Activated CD8-positive, alpha-beta memory T cell treated with anti-CD3 and anti-CD28 coated beads for 48 hours (primary cell): ENCODE measurements at places on chromosomes 4 and X.

DNA sequence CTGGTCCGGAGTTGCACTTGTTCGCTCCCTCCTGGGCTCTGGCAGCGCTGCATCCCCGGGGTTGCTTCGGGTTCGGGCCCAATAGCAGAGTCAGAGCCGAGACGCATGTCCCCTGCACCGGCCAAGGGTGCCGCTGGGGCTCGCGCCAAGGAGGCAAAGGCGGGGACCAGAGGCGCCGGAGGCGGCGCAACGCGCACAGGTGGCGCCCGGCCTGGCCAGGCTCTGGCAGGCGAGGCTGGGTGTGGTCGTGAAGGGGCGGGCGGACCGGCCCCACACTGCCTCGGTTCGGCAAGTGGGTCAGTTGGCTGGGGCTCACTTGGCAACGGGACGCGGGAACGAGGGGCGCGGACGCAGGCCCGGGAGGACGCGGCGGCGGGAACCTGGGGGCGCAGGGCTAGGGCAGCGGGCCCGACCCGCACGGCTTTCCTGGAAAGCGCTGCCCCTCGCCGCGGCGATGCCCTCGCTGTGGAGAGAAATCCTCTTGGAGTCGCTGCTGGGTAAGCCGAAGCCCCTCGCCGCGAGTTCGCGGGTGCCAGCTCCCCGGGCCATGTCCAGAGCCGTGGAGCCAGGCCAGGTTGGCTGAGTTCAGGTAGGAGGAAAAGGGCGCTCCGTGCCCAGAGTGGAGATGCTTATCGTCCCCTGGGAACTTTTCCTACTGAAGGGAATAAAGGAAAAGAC, at the start of gene CWH43:
Gene CWH43, plus strand, starts transcription at position 300 of the 678 bp plus-strand sequence. Its CDS starts 155 bp downstream, at position 455.
- no peak for DNase-seq

GRCh38 chr4:143335979-143336780, 496 bp upstream of the GAB1 start:
- DNase-seq, result no peak

DNA sequence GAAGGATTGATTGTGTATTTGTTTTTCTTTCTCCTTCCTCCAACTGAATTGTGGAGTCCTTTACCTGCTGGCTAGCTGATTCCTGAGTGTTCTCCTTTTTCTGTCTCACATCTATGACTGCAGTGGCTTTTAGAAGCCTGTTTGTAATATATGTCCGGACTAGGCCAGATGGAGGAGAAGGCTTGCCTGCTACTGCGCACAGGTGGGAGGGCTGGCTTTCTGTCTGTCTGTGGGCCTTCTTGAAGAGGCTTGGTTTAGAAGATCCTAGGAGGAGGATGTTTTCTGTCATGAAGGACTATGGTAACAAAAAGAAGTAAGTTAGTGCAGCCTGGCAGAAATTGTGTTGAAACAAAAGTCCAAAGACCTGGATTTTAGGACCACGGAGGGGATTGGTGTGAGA, 8.5 kb downstream of the PPP1R3F start:
- DNase-seq, result no peak

DNA sequence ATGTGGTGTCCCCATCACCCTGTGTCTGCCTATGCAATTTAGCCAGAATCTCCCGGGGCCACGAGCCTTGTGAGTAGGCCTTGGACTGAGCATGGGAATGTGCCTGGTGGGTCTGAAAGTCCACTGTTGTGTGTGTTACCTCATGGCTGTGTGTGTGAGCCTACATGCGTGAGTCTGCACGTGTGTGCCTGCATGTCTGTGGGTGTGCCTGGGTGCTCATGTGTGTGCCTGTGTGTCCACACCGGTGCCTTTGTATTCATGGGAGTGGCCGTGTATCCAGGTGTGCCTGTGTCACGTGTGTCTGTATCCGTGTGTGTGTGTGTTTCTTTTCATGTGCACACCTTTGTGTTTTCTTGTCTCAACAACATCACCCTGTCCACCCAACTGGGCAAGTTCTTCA, 14.2 kb downstream of the ATP5ME start:
- DNase-seq, result no peak

DNA sequence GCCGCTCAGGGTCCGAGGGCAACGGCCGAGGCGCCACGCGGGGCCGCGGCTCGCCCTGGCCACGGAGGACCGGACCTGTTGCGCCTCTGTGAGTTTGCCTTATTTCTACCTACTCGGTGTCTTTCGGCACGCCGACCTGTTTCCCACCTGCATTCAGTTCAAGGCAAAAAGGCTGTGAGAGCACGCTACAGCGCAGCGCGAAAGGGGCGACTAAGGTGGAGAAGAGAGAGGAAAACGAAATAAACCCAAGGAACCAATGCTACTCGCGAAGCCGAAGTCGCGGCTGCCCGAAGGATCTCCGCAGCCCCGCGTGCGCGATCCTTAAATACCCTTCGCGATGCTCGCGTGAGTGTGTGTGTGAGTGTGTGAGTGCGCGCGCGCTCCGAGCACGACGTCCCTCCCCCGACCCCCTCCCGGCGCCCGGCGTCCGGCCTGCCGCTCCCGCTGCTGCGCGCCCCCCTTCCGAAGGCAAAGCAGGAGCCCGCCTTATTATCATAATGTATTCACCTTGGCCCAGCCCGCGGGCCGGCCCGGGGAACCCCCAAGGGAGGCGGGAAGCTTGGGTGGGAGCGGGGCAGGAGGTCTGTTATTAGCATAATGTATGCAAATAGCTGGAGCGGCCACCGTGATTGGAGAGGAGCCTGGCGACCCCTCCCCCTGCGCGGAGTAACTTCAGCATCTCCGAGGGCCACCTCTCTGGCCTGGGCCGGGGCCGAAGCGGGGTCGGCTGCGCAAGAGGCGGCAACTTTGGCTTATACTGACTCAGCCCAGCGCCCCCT, at the start of gene COL25A1:
Gene COL25A1, minus strand, starts transcription at position 298 of the 779 bp plus-strand sequence.
- DNase-seq, result peak; percentile 2

GRCh38 chr4:16413814-16414555, 187.7 kb upstream of the TAPT1 start:
- no peak for DNase-seq

GRCh38 chr4:126369076-126369475, 1054.3 kb downstream of the FAT4 start:
- no peak for DNase-seq

DNA sequence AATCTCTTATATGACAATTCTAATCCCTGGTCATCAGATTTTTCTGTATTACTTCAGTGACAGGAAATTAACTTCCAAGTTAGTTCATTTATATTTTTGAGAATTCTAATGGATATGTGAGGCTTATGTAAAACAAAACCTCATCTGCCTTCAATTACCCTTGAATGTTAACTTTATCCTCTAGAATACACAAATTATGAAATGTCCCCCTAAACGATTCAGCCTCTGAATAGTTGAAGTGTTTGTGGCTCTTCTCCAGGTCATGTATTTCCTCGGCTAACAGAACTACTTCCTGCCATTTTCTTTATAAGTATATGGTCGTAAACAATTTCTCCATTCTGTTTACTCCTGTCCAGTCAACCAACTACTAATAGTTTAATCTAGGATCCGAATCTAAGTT, 401.3 kb downstream of the PCDH10 start:
- DNase-seq, result no peak

- DNase-seq, result no peak
Measured at GRCh38 chrX:45063319-45064095, 137.2 kb downstream of the DIPK2B start.

- DNase-seq, result no peak
Measured at GRCh38 chr4:87855559-87855958, 22.8 kb downstream of the MEPE start.

DNA sequence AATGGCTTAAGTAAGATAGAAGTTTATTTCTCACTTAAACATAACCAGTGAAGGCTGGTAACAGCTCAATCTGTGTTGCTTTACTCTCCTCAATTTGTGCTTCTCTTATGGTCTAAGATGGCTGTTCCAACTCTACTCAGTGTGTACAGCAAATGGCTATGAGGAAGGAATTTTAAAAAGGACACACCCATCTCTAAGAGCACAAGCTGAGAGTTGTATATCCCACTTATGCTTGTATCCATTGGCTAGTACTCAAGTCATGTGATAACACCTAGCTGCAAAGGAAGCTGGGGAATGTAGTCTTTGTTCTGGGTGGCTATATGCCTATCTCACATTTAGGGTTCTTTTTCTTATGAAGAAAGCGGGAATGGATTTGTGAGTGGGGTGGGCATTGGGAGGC, 63.3 kb downstream of the GPAT3 start:
- no peak for DNase-seq

DNA sequence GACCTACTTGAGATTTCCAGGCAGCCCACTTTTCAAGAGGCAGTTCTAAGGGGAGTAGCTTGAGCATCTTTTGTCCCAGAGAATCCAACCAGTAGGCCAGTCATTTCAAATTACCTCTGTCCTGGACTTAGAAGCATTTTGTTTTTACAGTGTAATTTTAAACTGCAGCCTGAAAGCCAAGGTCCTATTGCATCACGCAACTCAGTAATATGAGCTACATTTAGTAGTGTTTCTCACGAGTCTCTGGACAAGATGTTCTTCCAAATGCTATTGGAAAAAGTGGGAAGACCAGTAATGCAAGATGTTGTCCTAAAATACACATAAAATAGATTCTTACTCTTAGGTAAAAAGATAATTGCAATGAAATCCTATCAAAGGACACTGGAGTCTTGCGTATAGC, 182.5 kb upstream of the ARX start:
- DNase-seq, result no peak

- no peak for DNase-seq
Measured at GRCh38 chr4:168384437-168385141, 66.0 kb upstream of the DDX60 start.

GRCh38 chrX:41452565-41453356, 5.6 kb downstream of the NYX start:
- no peak for DNase-seq

DNA sequence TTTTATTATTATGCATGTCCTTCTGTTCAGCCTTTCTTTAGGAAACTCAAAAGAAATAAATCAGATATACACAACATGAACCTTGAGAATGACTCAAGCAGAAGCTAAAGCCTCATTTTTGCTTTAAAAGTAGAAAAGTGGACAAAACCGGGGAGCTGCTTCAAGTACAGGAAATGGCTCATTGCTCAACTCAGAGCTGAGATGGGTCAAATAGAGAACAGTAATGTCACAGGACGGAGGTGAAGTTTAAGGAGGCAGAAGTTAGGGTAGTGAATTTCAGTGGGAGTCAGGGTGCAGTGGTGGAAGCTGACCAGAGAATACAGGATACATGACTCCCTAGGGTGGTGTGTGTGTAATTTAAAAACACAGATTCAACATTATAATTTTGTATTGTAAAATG, 22.2 kb downstream of the PHKA2 start:
- DNase-seq, result no peak

DNA sequence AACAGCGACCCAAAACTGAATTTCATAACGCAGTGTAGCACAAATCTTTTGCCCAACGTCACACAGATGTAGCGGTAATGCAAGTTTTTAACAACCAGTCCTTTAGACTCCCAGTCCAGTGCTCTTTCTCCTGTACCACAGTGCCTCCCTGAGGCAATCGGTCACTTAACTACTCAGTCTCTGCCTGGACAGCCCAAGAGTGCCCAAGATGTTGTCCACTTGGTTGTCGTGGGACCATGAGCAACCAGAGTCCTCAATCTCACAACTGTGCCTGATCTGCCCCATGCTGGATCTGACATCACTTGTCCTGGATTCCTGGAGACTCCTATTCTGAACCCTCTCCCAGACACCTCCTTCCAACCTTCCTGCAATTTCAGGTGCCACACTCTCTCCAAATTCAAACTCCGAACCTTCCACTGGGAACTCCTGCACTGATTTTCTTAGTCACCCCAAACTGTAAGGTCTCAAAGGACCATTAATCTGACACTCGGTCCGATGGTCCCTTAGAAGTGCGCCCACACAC, 702 bp downstream of the MMGT1 start:
- DNase-seq, result no peak

GRCh38 chr4:94516067-94516466, 64.3 kb downstream of the PDLIM5 start:
- DNase-seq, result no peak
